Ovary (tissue), 10 donors: ENCODE measurements at places on chromosomes 3 and 15.

DNA sequence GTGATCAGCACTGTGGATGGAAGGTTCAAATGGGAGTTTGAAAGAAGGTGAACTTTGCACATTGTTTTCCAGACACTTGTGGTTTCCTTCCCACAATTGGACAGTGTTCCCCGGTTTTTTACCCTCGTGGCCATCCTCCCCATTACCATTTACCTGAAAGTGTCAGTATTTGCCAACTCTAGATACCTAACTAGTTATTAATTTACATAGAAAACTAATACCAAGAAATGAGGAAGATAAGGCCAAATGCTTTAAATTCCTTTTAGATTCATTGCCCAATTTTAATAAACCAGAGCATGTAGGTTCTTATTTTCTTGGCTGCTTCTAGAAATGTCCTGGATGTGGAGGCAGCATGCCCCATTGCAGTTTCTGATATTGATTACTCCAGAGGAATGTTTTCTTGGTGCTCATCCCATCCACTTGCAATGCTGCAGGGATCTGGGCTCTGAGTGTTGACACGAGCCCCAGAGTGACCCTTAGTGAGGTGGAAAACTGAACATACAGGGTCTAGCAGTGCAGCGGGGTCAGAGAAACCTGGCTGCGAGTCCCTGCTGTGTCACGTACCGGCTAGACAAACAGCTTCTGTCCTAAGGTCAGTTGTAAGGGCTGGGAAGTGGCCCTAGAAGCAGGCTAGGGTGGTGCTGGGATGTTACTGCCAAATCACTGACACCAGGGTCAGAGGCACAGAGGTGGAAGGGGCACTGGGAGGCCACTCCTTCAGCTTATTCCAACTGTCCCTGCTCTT lies 23.5 kb downstream of the LSM3 start:
- DNase-seq: no peak

GRCh38 chr3:18237251-18238005 lies 187.7 kb downstream of the SATB1 start:
- DNase-seq: no peak

DNA sequence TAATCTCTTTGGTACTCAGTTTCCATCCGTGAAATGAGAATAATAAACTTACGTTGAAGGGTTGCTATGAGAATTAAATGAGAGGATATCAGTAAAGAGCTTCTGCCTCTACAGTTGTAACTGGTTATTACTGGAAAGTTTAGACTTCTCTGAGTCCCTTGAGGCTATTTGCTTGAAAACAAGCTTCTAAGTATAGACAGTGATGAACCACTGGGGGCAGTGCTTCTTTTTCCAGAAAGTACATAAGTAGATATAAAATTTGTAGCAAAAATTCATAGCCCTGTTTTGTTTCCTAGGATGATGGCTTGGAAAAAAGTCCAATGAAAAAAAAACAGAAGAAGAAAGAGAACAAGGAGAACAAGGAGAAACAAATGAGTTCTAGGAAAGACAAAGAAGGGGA lies 87.1 kb downstream of the RGMA start:
- no peak for DNase-seq

GRCh38 chr15:39488961-39489360 lies 91.9 kb upstream of the THBS1 start:
- no peak for DNase-seq

- DNase-seq: no peak
Observed at GRCh38 chr3:133926736-133927539, 31.3 kb upstream of the RAB6B start.
